ENCODE measurements at places on chromosomes 6 and 20.

GRCh38 chr6:24907919-24908649 lies 27.7 kb downstream of the RIPOR2 start:
- H3K27me3 ChIP-seq, result no peaks in the 10 kb centered on the region
- peaks cover 76% of the 10 kb centered on the region for H3K4me1 ChIP-seq
- DNase-seq, result no peak
- peak overlapping the region; percentile 56 for H3K4me3 ChIP-seq

DNA sequence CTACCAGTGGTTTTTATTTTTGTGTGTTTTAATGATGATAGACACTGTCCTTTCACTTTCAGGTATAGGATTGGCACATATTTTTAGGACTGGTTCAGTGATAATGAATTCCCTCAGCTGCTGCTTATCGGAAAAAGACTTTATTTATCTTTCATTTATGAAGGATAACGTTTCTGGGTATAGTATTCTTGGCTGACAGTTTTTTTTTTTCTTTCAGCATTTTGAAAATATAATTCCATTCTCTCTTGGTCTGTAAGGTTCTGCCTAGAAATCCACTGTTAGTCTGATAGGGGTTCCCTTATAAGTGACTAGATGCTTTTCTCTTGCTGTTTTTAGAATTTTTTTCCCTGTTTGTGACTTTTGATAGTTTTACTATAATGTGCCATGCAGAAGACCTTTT lies 313.1 kb downstream of the TENT5A start:
- no peak for DNase-seq
- no peak overlapping the region for H3K27ac ChIP-seq
- no peaks in the 10 kb centered on the region for H3K27me3 ChIP-seq
- no peaks in the 10 kb centered on the region for H3K36me3 ChIP-seq
- H3K4me1 ChIP-seq, result no peaks in the 10 kb centered on the region

- DNase-seq, result no peak
- H3K27me3 ChIP-seq, result peaks cover under 1% of the 10 kb centered on the region
- no peak overlapping the region for H3K27ac ChIP-seq
- no peaks in the 10 kb centered on the region for H3K4me1 ChIP-seq
- H3K4me3 ChIP-seq, result no peak overlapping the region
Measured at GRCh38 chr20:906703-907270, 9.3 kb downstream of the ANGPT4 start.

DNA sequence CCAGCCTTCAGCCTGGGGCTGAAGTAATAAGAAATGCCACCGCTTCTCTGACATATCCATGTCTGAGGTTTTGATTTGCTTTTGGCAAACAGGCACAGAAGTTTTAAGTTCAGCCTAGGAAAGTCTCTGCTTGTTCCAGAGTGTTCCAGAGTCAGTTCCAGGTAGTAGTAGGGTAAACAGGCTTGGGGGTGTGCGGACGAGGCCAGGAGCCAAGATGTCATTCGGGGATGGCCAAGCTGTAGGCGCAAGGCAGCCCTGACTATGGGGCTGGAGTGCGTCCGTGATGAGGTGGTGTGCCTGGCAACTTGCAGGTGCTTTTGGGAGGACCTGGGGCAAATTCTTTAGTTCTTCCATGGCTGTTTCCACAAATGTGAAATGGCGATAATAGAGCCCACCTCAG lies 60.3 kb downstream of the IRF4 start:
- H3K27me3 ChIP-seq, result no peaks in the 10 kb centered on the region
- H3K36me3 ChIP-seq, result no peaks in the 10 kb centered on the region
- H3K4me3 ChIP-seq, result no peak overlapping the region
- peaks cover 15% of the 10 kb centered on the region for H3K4me1 ChIP-seq

DNA sequence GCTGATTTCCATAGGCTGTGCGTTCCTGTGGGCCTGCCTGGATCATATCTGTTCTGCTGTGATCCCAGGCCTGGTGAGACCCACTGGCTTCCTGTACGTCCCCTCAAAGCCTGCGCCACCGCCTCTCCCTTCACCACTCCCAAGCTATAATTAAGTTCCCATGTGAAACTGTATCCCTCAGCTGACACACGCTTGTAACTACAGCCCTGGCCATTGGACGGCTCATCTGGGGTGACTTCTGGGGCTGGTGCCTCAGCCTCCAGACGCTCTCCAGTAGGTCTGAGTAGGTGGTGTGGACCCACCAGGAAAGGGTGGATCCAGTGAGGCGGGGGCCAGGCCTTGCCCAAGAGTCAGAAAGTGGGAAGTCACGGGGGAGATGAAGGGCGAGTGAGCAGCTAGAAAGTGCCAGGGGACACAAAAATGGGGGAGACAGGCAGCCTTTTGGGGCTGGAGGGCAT lies 21.0 kb downstream of the PPARD start:
- DNase-seq, result no peak
- H3K4me3 ChIP-seq, result no peak overlapping the region
- peaks cover 6% of the 10 kb centered on the region for H3K4me1 ChIP-seq

DNA sequence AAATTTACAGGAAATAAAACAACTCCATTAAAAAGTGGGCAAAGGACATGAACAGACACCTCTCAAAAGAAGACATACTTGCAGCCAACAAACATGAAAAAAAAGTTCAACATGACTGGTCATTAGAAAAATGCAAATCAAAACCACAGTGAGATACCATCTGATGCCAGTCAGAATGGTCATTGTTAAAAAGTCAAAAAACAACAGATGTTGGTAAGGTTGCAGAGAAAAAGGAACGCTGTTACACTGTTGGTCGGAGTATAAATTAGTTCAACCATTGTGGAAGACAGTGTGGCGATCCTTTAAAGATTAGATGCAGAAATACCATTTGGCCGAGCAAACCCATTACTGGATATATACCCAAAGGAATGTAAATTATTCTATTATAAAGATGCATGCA lies 858.0 kb upstream of the FLRT3 start:
- H3K27me3 ChIP-seq, result no peaks in the 10 kb centered on the region
- DNase-seq, result no peak
- H3K27ac ChIP-seq, result no peak overlapping the region

- H3K27ac ChIP-seq, result no peak overlapping the region
- no peak overlapping the region for H3K4me3 ChIP-seq
- DNase-seq, result no peak
- H3K36me3 ChIP-seq, result no peaks in the 10 kb centered on the region
- H3K27me3 ChIP-seq, result no peaks in the 10 kb centered on the region
- H3K4me1 ChIP-seq, result no peaks in the 10 kb centered on the region
Measured at GRCh38 chr6:126172131-126172530, 167.8 kb upstream of the CENPW start.

- peaks cover 3% of the 10 kb centered on the region for H3K4me1 ChIP-seq
- no peak overlapping the region for H3K27ac ChIP-seq
- no peak for DNase-seq
- H3K27me3 ChIP-seq, result no peaks in the 10 kb centered on the region
- no peak overlapping the region for H3K4me3 ChIP-seq
Measured at GRCh38 chr20:33019465-33020277, 11.8 kb upstream of the BPIFB6 start.

DNA sequence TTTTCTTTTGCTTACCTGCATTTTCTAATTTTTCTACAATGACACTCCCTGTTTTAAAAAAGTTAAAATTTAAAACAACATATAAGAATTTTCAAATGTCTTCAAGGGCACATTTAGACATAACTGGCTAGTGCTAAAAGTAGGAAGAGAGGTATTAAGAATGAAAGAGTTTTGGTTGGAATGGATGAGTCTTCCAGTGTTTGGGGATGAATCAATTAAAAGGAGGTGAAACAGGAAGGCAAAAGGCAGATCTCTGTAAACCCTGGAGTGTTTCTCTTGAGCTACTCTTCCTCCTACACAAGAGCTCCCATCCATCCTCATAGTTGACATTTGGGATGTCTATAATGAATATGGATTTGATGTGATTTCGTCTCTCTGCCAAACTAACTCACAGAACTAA lies 238.5 kb upstream of the SUPT3H start:
- H3K27ac ChIP-seq, result no peak overlapping the region
- peaks cover 10% of the 10 kb centered on the region for H3K4me1 ChIP-seq
- no peaks in the 10 kb centered on the region for H3K27me3 ChIP-seq
- H3K4me3 ChIP-seq, result no peak overlapping the region

- DNase-seq, result no peak
- no peak overlapping the region for H3K27ac ChIP-seq
- H3K27me3 ChIP-seq, result no peaks in the 10 kb centered on the region
- peak overlapping the region; percentile 56 for H3K4me3 ChIP-seq
- H3K36me3 ChIP-seq, result no peaks in the 10 kb centered on the region
Measured at GRCh38 chr6:18121580-18122127, 823 bp downstream of the NHLRC1 start.

GRCh38 chr6:132954936-132955335 lies 140.6 kb downstream of the RPS12 start:
- H3K27me3 ChIP-seq, result no peaks in the 10 kb centered on the region
- H3K4me1 ChIP-seq, result no peaks in the 10 kb centered on the region
- no peaks in the 10 kb centered on the region for H3K36me3 ChIP-seq
- H3K4me3 ChIP-seq, result no peak overlapping the region
- no peak for DNase-seq

GRCh38 chr6:43616725-43617472 lies 12.2 kb downstream of the GTPBP2 start:
- H3K27ac ChIP-seq, result no peak overlapping the region
- no peak overlapping the region for H3K4me3 ChIP-seq
- H3K27me3 ChIP-seq, result no peaks in the 10 kb centered on the region
- H3K4me1 ChIP-seq, result no peaks in the 10 kb centered on the region
- H3K36me3 ChIP-seq, result peaks cover 31% of the 10 kb centered on the region
- DNase-seq, result no peak

GRCh38 chr6:38836585-38836984 lies 121.5 kb downstream of the DNAH8 start:
- no peak overlapping the region for H3K27ac ChIP-seq
- H3K4me3 ChIP-seq, result no peak overlapping the region
- no peak for DNase-seq

DNA sequence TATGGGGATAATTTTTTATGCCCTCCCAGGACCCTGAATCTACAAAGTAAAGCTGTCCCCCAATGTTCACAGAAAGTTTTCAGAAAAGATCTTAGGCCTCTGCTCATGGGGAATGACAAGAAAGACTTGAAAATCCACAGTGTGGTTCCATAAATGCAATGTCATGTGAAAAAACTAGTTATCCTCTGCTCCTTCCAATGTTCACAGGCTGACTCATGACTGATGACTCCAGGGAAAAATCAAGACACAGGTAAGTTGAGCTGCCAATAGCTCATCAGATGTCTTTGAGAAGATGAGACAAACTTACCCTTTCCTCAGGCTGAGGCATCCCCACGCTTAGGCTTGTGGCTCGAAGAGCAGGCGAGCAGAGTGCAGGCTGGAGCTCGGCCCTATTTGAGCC lies 14.8 kb upstream of the BCLAF1 start:
- DNase-seq, result no peak
- no peak overlapping the region for H3K27ac ChIP-seq
- H3K4me3 ChIP-seq, result no peak overlapping the region
- H3K4me1 ChIP-seq, result no peaks in the 10 kb centered on the region
- no peaks in the 10 kb centered on the region for H3K36me3 ChIP-seq

DNA sequence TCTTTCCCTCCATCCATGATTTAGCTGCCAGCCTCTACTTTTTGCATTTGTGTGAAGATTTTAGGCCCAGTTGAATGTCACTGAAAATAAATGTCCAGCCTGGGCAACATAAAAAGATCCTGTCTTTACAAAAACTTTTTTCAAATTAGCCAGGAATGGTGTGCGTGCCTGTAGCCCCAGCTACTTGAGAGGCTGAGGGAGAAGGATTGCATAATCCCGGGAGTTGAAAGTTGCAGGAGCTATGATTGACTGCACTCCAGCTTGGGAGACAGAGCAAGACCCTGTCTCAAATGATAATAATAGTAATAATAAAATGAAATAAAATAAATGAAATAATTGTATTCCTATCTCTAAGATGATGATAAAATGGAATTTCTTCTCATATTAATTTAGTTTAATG lies 5.0 kb upstream of the GFOD1 start:
- H3K4me1 ChIP-seq, result peaks cover 3% of the 10 kb centered on the region
- no peak overlapping the region for H3K4me3 ChIP-seq
- no peaks in the 10 kb centered on the region for H3K36me3 ChIP-seq
- H3K27ac ChIP-seq, result no peak overlapping the region
- DNase-seq, result no peak

- no peak for DNase-seq
- no peaks in the 10 kb centered on the region for H3K27me3 ChIP-seq
- H3K4me3 ChIP-seq, result no peak overlapping the region
- no peak overlapping the region for H3K27ac ChIP-seq
- H3K36me3 ChIP-seq, result no peaks in the 10 kb centered on the region
- H3K4me1 ChIP-seq, result no peaks in the 10 kb centered on the region
Measured at GRCh38 chr6:120945905-120946594, 388.2 kb downstream of the TBC1D32 start.

DNA sequence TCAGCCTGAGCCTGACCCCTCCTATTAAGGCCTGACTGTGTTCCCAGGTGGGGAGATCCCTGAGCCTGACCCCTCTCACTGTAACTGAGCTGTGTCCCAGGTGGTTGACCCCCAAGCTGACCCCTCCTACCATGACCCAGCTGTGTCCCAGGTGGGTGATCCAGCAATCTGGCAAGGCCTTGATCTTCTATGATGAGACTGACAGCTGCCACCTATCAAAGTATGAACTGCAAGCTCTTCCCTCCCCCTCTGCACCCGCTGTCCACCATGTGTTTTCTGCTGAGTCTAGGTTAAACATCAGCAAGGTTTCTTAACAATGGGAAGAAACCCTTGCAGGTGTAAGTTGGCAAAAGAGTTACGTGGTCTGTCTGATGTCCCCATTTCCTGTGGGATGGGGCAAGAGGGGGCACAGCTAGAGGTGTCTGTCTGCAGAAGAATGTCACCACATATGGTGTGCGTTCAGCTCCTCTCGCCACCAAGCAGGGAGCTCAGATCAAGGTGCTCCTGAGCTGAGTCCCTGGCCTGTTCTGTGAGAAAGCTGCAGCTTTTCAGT lies 5.9 kb downstream of the PXDC1 start:
- H3K4me1 ChIP-seq, result peaks cover 13% of the 10 kb centered on the region
- DNase-seq, result no peak
- H3K27ac ChIP-seq, result no peak overlapping the region
- no peaks in the 10 kb centered on the region for H3K36me3 ChIP-seq
- H3K4me3 ChIP-seq, result no peak overlapping the region
- peaks cover 4% of the 10 kb centered on the region for H3K27me3 ChIP-seq

DNA sequence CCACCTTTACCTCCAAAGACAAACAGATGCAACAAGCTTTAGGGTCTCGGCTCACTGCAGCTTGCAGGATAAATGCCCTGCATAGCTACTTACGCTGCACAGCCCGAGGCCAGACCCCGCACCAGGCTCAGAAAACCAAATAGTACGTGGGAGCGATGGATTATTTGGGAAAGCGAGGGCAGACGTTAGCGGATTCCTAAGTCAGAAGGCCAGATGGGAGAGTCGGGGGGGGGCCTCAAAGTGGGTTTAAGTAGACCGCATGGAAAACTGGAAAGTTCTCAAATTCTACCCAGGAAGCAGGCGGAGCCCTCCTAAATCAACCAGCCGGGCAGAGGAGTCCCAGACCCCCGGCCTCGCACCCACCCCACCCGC lies 382 bp downstream of the SFT2D1 start:
- H3K4me3 ChIP-seq, result peak overlapping the region; percentile 89
- no peak for DNase-seq
- H3K4me1 ChIP-seq, result peaks cover 4% of the 10 kb centered on the region
- peaks cover 3% of the 10 kb centered on the region for H3K36me3 ChIP-seq
- H3K27me3 ChIP-seq, result no peaks in the 10 kb centered on the region

- DNase-seq, result no peak
- no peak overlapping the region for H3K4me3 ChIP-seq
- H3K36me3 ChIP-seq, result no peaks in the 10 kb centered on the region
- no peaks in the 10 kb centered on the region for H3K4me1 ChIP-seq
Measured at GRCh38 chr20:49792006-49792405, 20.6 kb upstream of the SLC9A8 start.

- H3K27me3 ChIP-seq, result no peaks in the 10 kb centered on the region
- no peak overlapping the region for H3K4me3 ChIP-seq
- no peaks in the 10 kb centered on the region for H3K4me1 ChIP-seq
- H3K27ac ChIP-seq, result no peak overlapping the region
- H3K36me3 ChIP-seq, result no peaks in the 10 kb centered on the region
Measured at GRCh38 chr6:168666699-168667427, 225.9 kb downstream of the SMOC2 start.
